ENCODE measurements at places on chromosomes 12 and 14. TPM values are rescaled to one million over a fixed set of nuclear protein-coding genes. Genes with fewer than 3 reads are reported as not detected.

The TSPAN11 gene
- 0.22 TPM for total RNA-seq

The PTPRQ gene
- 5.5 TPM for total RNA-seq

The AMHR2 gene
- 0.22 TPM for total RNA-seq

The LGR5 gene
- total RNA-seq, result 0.33 TPM

The AKAP6 gene
- 0.94 TPM for total RNA-seq

The P3H3 gene
- total RNA-seq, result 11.3 TPM

The RHOJ gene
- total RNA-seq, result 9.5 TPM

The KRT6C gene
- not detected for total RNA-seq

The CACNA1C gene
- 3.4 TPM for total RNA-seq

The GALNT6 gene
- 13.8 TPM for total RNA-seq

The TAS2R20 gene
- 5.6 TPM for total RNA-seq

The EML1 gene
- total RNA-seq, result 11.0 TPM

The RPGRIP1 gene
- 0.22 TPM for total RNA-seq

The ZDHHC22 gene
- not detected for total RNA-seq

The AJUBA gene
- total RNA-seq, result 6.7 TPM

The ATL1 gene
- total RNA-seq, result 4.6 TPM

The CAPZA3 gene
- not detected for total RNA-seq

The TRIP11 gene
- total RNA-seq, result 65.9 TPM

The NELL2 gene
- 4.2 TPM for total RNA-seq

The CLEC2A gene
- total RNA-seq, result not detected

The GPR84 gene
- 0.44 TPM for total RNA-seq

The CLEC4A gene
- total RNA-seq, result 4.3 TPM

The LRRC23 gene
- 3.9 TPM for total RNA-seq

The ARMH4 gene
- 3.6 TPM for total RNA-seq

The AP5M1 gene
- total RNA-seq, result 18.8 TPM

The ANKRD52 gene
- total RNA-seq, result 24.1 TPM

The PRICKLE1 gene
- total RNA-seq, result 6.5 TPM

The SETD1B gene
- 14.7 TPM for total RNA-seq

The CRIP1 gene
- total RNA-seq, result 41.8 TPM

The POTEG gene
- not detected for total RNA-seq
